Endodermal cell (in vitro differentiated cells): ENCODE measurements at places on chromosomes 5 and 9. TPM values are rescaled to one million over a fixed set of nuclear protein-coding genes. Genes with fewer than 3 reads are reported as not detected.

TARS1 gene
- total RNA-seq = 179 and 210 TPM in 2 replicates

GRCh38 chr5:154444556-154445421 is 1.0 kb upstream of the SAP30L start:
- peak; percentile 78 for DNase-seq

- no peak for DNase-seq
These were observed 23.5 kb downstream of the PTTG1 start for GRCh38 chr5:160445132-160445531.

AFF4 gene
- 98.5 and 107 TPM in 2 replicates for total RNA-seq

GRCh38 chr9:120197605-120198004 is 382.4 kb downstream of the CDK5RAP2 start:
- DNase-seq = no peak
